ENCODE measurements at places on chromosomes 1 and 21.

DNA sequence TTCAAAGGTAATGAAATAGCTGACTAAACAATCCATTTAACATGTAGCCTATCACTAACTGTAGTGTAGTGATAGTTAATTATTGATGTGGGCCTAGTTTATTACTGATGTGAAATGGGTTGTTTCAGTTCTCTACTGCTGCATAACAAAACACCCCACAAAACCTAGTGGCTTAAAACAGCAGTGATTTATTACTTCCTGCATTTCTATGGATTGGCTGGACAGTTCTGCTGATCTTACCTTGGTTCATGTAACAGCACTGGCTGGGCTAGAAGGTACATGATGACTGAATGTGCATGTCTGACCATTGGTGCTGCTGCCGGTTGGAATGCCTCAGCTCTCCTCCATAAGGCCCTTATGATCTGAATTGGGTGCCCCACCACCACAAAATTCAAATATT, 5.4 kb upstream of the ABL2 start:
- DNase-seq: no peak

DNA sequence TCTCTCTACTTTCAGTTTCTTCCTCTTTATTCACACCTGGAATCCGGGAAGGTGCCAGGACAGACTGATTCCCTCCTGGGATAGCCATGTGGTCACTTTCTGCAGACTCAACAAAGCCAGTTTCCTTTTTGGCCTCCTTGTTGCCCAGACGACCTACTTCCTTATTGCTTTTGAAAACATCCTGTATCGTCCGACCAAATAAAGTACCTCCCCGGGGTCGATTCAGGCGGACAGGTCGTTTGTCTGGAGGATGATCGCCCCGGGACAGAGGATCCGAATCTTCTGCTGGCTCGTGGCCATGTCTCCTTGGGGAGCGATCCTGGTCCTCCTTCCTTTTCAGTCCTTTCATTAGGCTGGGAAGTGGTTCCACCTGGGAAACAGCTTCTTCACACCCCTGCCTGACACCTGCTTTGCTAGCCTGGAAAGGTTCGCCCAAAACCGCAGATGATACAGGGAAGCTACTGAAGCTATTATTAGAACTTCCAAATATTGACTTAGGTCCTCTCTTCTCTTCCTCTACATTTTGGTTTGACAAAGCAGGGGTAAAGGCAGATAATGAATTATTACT, 1.2 kb downstream of the MCM3AP start:
- no peak for DNase-seq

DNA sequence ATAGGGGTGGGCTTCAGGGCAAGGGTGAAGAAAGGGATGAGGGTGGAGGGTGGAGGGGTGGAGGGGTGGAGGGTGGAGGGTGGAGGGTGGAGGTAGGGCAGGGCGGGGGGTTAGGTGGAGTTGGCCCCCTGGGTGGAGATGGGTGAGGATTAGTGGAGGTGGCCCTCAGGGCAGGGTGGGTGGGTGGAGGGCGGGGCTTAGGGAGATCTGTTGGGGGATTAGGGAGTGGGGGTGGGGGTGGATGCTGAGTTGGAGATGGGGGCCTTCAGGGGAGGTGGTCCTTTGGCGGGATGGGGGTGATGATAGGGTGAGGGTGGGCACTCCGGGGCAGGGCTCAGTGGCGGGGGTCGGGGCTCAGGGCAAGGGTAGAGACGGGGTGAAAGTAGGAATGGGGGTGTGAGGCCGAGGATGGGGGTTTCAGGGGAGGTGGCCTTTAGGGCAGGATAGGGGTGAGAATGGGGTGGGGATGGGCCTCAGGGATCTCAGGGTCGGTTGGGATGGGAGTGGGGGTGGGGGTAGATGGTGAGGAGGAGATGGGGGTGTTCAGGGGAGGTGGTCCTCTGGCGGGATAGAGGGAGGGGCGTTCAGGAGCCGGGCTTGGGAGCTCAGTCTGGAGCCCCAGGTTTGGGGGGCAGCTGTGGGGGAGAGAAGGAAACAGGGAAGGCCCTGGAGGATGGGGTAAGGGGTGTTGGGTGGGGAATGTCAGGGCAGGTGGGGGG, 800 bp upstream of the DNMT3L start:
- DNase-seq: no peak

DNA sequence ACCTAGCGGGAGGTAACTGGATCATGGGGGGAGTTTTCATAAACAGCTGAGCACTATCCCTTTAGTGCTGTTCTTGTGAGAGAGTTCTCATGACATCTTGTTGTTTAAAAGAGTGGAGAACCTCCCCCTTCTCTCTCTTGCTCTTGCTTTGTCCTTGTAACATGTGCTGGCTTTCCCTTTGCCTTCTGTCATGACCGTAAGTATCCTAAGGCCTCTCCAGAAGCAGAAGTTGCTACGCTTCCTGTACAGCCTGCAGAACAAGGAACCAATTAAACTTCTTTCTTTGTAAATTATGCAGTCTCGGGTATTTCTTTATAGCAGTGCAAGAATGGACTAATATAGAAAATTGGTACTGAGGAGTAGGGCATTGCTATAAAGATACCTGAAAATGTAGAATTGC, 515.6 kb downstream of the NEGR1 start:
- DNase-seq: no peak

DNA sequence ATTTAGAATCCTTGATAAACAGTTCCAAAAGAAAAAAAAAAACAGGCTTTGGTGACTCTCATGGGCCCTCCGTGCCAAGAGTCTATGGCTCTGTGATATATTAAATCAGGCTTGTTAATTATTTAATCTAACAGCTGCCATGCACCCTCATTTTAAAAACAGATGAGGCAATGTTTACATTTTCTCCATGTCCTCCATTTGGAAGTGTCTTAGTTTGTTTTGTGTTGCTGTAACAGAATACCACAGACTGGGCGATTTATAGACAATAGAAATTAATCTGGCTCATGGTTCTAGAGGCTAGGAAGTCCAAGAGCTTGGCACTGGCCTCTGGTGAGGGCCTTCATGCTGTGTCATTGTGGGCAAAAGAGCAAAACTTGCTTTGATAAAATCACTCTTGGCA, 58.0 kb downstream of the B3GALT5 start:
- no peak for DNase-seq

DNA sequence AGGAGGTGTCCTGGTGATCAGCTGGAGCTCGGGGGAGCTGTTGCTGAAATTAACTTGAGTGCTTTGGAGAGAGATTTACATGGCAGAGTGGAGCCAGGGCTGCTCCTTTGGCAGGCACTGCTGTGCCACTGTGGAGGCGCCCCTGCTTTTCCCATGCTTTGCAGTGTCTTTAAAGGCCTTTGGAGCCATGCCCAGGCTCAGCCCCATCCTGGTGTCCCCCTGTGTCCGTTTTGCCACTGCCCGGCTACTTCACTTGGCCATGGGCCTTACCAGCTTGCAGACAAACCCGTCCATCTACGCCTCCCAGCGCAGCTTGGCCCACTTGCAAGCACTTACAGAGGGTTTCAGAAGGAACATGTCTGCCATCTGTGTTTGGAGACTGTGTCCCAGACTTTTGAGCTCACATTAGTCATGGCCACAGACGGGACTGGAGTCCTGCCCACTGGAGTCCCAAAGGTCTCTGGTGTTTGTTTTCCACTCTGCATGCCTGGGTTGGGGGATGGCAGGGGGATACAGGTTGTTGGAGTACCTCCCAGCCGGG, 18.2 kb upstream of the LAMTOR5 start:
- DNase-seq: no peak

- DNase-seq: no peak
Measured at GRCh38 chr1:74766579-74766978, 33.6 kb downstream of the TYW3 start.

DNA sequence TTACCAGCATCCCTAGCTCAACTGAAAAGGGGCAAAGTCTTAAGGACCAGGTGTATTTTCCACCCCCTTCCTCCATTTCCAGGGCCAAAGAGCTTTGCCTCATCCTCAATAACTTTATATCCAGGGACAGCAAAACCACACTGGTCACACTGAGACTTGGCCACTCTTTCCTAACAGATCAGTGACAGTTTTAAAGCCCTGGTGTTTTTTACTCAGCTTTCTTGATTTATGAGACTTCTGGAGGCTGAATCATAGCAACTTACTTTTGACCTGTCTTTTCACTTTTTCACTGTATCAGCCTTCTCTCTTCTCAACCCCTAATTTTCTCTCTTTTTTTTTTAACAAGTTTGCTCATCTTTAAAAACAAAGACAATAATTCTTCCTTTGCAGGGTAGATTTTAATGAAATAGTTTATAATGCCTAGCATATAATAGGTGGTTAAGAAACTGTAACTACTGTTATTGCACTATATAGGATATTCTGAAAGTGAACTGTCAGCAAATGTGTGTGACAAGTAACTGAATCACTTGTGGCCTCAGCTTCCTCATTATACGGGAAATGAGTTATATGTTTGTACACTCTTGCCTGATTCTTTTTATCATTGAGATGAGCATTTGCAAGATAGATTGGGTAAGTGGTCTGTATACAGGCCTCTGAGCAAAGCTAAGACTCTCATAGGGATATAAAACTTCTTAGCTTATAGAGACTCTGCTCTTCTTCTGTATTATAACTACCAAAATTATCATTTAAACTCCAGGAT, 19.7 kb upstream of the DYNLT5 start:
- DNase-seq: no peak

- peak; percentile 23 for DNase-seq
Measured at GRCh38 chr1:8629241-8630091, 188.0 kb downstream of the RERE start.

GRCh38 chr1:34781844-34782391, 904 bp downstream of the GJB3 start:
- no peak for DNase-seq

DNA sequence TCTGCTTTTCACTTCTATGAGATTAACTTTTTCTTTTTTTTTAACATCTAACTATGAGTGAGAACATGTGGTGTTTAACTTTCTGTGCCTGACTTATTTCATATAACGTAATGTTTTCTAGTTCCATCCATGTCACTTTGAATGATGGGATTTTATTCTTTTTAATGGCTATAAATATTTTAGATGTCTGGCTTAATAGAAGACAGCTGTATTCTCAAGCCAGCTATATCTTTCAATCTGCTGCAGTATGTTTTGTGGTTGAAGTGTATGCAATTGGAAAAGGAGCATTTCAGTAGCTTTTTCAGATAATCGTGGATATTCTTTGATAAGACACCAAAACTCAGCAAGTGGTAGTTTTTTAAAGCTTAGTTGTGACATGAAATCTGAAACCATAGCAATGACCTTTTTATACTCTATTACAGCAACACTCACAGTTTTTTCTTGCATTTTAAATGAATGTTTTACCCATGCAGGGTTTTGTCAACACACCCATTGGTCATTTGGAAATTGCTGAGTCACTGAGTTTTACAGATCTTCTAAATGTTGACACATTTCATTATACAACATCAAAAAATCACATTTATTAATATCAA, 5.7 kb upstream of the SVBP start:
- DNase-seq: no peak

- DNase-seq: no peak
Measured at GRCh38 chr1:39936724-39937491, 18.0 kb upstream of the MFSD2A start.

DNA sequence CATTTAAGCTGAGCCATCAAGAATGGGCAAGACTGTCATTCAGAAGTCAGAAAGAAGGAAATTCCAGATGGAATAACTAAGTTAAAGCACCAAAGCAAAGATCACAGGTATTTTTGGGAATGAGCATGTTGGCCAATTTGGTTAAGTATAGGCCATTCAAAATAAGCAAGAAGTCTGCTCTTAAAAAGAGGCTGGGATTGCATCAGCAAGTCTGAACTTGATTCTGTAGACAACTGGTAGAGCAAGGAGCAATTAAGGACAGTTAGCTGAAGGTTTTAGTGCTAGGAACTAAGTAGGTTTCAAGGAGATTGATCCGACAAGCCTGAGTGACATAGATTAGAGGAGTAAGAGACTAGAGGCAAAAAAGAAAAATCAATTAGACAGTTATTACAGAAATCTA, 8.4 kb downstream of the ANKRD45 start:
- DNase-seq: no peak

Measured in activated CD4-positive, alpha-beta memory T cell treated with anti-CD3 and anti-CD28 coated beads for 36 hours (primary cell).